Regular cardiac myocyte (primary cell): ENCODE measurements at places on chromosomes 16 and 17. TPM values are rescaled to one million over a fixed set of nuclear protein-coding genes. Genes with fewer than 3 reads are reported as not detected.

OR4D1 gene
- not detected in 2 replicates for total RNA-seq

ZNF232 gene
- total RNA-seq = 6.3 and 6.5 TPM in 2 replicates

RPL13 gene
- 2,617 and 2,821 TPM in 2 replicates for total RNA-seq

CDR2 gene
- 40.9 and 58.5 TPM in 2 replicates for total RNA-seq

CACNA1G gene
- under 0.01 TPM in 2 replicates for total RNA-seq

DNAAF8 gene
- total RNA-seq = 2.5 and 2.8 TPM in 2 replicates

NOD2 gene
- 0.19 and 0.28 TPM in 2 replicates for total RNA-seq
